ENCODE measurements at places on chromosomes 5 and 9. TPM values are rescaled to one million over a fixed set of nuclear protein-coding genes. Genes with fewer than 3 reads are reported as not detected.

DNA sequence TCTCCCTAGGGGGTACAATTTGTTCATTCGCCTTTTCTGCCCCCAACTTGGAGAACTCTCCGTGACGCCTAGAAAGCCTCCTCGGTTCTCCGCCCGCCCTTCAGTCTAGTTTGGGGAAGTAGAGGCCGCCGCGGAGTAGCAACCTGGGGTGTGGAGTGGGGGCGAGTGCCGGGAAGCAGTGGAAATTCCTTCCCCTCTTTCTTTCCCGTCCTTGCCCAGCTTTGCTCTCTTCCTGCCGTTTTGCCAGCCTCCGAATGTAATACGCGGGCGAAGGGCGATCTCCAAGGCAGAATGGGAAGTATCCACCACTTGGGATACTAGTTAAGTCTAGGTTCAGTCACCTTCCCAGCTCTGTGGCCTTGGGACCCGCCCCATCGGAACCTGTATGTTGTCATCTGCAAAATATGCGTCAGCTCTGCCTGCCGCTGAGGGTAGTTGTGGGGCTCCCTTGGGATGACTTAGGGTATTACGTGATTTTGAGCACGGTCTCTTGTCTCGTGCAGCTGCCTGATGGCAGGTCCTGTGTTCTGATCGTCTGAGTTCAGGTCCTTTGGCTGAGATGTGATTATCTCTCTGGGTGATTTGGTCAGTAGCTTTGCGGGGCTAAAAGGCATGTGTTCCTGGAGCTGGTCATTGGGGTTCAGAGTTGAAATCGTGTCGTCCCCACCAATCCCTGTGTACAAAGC is 724 bp downstream of the PAM start:
- peak; percentile 41 for DNase-seq

DNA sequence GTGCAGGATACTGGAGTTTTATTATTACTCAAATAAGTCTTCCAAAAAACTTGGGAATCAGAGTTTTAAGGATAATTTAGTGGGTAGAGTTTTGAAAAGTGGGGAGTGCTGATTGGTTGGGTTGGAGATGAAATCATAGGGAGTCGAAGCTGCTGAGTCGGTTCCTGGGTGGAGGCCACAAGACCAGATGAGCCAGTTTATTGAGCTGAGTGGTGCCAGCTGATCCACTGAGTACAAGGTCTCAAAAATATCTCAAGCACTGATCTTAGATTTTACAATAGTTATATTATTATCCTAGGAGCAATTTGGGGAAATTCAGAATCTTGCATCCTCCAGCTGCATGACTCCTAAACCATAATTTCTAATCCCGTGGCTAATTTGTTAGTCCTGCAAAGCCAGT is 804.9 kb upstream of the SEMA6A start:
- DNase-seq: no peak

DNA sequence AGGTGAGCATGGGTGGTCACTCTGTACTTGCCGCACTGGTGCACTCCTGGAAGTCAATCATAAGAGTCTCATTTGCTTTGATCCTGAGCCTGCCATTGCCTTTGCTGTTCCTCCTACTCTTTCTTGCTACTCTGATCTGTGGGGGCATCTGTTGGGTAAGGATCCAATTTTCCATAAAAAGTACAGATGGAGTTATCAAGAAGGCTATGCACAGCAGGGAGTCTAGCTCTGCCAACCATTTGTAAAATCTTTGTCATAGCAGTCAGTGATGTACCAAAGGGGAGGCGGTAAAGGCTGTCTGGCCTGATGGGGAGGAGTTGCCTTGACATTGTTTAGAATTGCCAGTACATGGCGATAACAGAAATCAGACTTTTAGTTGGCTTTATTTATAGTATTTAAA is 109.0 kb upstream of the PLPPR1 start:
- DNase-seq: no peak

DNA sequence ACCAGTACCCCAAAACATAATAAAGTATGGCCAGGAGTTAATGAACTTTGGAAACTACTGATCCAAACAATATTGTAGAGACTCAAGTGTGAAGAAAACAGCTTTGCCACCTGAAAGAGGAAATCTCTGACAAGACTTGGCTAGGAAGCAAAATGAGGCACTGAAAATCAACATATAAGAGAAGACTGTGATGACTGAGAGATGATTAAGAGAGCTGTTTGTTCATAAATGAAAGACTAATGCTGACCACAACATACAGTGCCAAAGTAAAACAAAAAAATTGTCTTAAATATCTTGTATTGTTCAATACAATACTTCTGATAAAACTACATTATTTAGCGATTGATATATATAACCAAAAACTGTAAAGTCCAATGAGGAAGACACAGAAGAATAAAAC is 7.2 kb downstream of the RC3H2 start:
- DNase-seq: no peak

- no peak for DNase-seq
These were observed 12.4 kb downstream of the PCAT7 start for GRCh38 chr9:94567271-94567670.

- DNase-seq: no peak
These were observed 316.3 kb upstream of the POU5F2 start for GRCh38 chr5:94057655-94058054.

GRCh38 chr5:147746986-147747385 is 35.5 kb downstream of the JAKMIP2 start:
- no peak for DNase-seq

- DNase-seq: no peak
These were observed 70.1 kb downstream of the PDE4D start for GRCh38 chr5:59823420-59823819.

DNA sequence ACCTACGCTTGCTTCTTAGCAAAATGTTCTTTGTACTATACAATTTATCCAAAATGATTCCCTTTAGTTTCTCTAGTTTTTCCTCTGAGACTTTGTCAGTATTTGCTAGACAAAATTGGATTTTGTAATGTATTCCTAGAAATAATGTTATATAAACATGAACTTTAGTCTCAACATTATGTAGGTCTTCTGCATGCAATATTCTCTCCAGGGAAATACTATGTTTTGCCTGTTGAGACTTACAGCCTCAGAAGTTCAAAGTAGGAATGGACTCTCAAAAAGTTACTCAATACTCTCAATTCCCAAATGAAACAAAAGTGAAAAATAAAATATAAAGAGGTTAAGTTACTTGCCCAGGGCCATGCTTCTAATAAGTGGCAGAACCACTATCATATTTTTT is 24.8 kb upstream of the SMC2 start:
- DNase-seq: no peak

DNA sequence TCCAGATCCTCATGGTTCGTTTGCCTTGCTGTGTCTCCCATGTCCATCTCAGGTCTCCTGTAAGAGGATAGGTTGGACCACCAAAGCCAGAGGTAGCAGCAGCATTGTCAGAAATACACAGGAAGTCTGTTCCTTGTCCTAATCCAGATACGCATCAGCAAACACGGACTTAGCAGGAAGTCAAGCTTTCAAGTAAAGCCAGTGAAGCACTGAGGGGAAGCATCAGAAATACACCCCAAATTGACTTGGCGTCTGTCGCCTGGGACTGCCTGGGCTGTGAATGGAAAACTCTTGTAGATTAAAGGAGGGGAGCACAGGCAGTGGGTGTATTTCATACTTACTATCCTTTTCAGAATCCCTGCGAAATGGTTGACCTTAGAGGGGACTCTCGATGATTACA is 171.3 kb downstream of the PSAT1 start:
- DNase-seq: no peak

GRCh38 chr9:18061856-18062255 is 412.1 kb upstream of the ADAMTSL1 start:
- DNase-seq: no peak

DNA sequence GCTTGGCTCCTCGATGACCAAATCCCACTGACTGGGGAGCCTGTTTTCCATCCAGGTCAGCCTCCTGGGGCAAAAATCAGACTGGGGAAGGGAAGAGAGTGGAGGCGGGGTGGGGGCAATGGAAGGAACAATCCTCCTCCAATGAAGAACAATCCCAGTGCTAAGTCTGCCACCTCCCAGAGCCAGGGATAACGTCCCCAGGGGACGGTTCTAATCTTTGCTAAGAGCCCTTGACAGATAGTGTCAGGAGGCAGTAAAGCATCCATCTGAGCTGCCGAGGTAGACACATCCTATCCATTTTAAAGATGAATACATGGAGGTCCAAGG is 298.5 kb upstream of the MSX2 start:
- no peak for DNase-seq

DNA sequence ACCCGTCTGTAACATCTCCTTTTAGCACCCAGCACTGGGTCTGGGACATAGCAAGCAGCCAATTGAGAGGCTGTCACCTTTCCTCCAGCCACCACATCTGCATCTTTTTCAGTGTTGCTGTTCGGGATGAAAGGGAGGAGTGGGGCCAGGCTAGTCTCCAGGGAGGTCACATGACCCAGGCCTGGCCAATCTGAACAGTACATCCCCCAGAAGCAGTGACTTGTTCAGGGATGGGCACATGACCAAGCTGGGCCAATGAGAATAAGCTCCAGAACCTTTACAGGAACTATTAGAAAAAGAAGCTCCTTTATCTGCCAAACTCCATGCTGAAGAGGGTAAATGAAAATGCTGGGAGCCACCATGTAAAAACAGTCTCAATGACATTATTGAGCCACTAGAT is 359.0 kb downstream of the SLIT3 start:
- no peak for DNase-seq

DNA sequence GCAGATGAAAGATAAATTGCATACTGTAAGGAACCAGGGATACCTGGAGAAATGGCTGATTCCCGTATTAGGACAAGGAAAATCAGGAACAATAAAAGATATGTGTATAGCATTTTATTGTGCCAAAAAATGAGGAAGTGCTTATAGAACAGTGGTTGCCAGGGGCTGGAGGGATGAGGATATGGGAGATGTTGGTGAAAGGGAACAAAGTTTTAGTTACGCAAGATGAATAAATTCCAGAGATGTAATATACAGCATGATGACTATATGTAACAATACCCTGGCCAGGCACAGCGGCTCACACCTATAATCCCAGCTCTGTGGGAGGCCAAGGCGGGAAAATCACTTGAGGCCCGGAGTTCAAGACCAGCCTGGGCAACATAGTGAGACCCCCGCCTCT is 101.8 kb downstream of the CDK5RAP2 start:
- DNase-seq: no peak

- DNase-seq: no peak
These were observed 343.2 kb downstream of the ACTL7B start for GRCh38 chr9:108512426-108513173.

- no peak for DNase-seq
These were observed 279.2 kb downstream of the PIK3R1 start for GRCh38 chr5:68494771-68495170.

DNA sequence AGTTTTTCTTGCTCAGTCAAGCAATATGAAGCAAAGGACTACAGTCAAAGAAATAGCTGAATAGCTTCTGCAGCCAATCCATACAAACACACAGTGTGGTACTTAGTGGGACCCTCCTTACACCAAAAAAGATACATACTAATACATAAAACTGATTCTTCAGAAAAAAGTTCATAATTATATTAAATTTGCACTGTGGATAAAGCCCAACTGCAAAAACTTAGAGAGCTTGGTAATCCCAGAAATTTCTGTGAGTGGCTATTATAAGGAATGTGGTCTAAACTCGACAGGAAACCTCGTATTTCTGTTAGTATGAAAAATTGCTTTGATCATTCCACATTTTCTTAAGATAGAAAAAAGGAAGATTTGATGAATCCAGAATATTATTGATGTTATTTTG is 245.4 kb downstream of the FBXL17 start:
- no peak for DNase-seq

DNA sequence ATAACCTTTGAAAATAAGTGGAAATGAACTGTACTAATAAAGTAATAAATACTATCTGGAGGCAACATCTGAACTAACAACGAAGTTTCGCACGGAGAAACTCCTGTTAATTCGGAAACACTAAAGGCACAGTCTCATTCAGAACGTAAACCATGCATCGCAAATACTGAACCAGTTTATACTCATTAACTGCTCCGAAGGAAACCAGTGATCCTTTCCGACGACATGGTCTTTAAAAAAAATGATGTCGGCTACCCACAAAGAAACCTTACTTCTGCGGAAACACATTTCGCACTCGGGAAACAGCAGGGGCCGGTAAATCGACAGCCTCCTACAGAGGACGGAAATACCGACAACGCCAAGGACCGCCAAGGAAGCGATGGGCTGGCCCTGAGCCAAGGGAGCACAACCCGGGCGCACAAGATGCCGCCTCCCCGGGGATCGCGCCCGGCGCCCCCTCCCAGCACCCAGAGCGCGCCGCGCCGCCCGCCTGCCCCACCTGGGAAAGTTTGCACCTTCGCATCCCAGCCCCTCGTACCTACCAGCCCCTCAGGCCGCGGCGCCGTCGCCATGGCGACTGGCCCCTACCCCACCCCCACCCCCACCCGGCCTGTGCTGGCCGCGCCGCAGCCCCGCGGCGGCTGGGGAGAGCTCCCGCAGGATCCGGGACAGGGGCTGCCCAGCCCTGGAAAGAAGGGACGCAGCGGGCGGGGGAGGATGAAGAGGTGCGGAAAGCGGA is 732 bp downstream of the PRKAA1 start:
- peak; percentile 70 for DNase-seq

DNA sequence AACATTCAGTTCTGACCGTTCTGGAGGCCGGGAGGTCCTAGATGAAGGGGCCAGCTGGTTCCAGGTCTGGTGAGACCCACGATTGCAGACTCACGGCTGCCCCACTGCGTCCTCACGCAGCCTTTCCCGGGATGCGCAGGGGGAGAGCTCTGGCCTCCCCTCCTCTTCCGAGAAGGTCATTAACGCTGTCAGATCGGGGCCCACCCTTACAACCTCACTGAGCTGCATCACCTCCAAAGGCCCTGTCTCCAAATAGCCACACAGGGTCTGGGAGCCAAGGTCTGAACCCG is 66.6 kb upstream of the PPP1R26 start:
- DNase-seq: no peak

DNA sequence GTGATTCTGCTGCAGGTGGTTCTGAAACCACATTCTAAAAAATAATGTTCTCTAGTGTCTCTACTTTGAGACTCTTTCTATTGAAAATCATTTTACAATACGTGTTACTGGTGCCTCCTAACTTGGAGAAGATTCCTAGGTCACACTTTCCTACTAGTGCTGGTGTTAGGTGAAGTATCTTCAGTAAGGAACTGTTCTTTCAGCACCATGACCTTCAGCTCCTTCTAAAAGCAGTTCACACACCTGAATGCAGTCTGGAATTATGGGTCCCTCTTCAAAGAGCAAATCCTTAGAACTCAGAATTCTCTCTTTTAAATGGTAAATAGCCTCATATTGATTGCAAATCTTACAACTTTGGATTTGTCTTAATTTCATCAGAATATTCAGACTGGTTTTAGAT is 10.6 kb upstream of the DPYSL3 start:
- no peak for DNase-seq

- DNase-seq: peak; percentile 21
These were observed 963 bp upstream of the CAST start for GRCh38 chr5:96660971-96661854.

Gene CDC25C
- not detected for total RNA-seq

Gene SCGB3A2
- total RNA-seq: not detected

Gene OMD
- total RNA-seq: 13.2 TPM

Gene OBP2A
- total RNA-seq: not detected

Gene ZNF367
- 1.2 TPM for total RNA-seq

Gene LRRC70
- 17.6 TPM for total RNA-seq

Gene DBH
- not detected for total RNA-seq

Gene GM2A
- total RNA-seq: 24.0 TPM

Gene GPR151
- total RNA-seq: not detected

Gene ENC1
- 75.0 TPM for total RNA-seq

Gene BTNL3
- not detected for total RNA-seq

Gene WDR38
- total RNA-seq: not detected

Gene EEIG1
- 24.2 TPM for total RNA-seq

Gene EPB41L4A
- 19.6 TPM for total RNA-seq

Gene ASPN
- 48.3 TPM for total RNA-seq

Gene ITK
- 0.88 TPM for total RNA-seq

Gene CDKN2B
- total RNA-seq: 1.8 TPM

Gene CMYA5
- total RNA-seq: 49.4 TPM

Gene PCDHGB7
- total RNA-seq: 12.6 TPM
